ENCODE measurements at places on chromosomes 5 and 9.

DNA sequence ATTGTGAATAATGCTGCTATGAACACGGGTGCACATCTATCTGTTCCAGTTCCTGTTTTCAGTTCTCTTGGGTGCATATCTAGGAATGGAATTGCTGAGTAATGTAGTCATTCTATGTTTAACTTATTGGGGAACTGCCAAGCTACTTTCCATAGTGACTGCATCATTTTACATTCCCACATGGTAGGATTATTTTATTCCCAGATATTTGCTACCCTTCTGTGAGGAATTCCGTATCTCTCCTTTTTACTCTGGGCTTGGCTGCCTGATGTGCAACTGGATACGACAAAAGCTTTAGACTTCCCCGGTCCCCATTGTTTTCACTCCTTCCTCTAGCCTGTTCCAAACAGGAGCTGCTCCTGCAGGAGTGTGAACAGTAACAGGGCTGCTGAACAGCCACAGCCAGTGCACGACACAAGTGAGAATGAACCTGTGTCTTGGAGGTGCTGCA, 7.2 kb downstream of the TAS2R1 start:
- peak; percentile 27 for DNase-seq

GRCh38 chr9:90333226-90333625, 309.4 kb downstream of the DIRAS2 start:
- no peak for DNase-seq

- DNase-seq: no peak
Measured at GRCh38 chr9:6150483-6150882, 65.1 kb upstream of the IL33 start.

DNA sequence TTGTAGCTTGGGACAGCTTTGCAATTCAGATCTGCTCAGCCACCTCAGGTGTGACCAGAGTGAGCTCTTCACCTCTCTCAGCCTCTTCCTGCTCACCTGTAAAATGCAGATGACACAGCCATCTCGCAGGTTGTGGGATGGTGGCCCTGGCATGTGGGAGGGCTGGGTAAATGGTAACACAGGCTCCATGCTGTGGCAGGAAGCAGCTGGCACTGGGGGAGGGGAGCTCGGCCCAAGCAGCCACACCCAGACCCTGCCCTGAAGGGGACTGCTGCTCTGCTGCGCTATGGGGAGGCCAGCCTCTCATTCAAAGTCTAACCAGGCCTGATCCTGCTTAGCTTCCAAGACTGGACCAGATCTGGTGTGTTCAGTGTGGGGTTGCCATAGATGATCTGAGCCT, 24.1 kb downstream of the PHF2 start:
- DNase-seq: no peak

DNA sequence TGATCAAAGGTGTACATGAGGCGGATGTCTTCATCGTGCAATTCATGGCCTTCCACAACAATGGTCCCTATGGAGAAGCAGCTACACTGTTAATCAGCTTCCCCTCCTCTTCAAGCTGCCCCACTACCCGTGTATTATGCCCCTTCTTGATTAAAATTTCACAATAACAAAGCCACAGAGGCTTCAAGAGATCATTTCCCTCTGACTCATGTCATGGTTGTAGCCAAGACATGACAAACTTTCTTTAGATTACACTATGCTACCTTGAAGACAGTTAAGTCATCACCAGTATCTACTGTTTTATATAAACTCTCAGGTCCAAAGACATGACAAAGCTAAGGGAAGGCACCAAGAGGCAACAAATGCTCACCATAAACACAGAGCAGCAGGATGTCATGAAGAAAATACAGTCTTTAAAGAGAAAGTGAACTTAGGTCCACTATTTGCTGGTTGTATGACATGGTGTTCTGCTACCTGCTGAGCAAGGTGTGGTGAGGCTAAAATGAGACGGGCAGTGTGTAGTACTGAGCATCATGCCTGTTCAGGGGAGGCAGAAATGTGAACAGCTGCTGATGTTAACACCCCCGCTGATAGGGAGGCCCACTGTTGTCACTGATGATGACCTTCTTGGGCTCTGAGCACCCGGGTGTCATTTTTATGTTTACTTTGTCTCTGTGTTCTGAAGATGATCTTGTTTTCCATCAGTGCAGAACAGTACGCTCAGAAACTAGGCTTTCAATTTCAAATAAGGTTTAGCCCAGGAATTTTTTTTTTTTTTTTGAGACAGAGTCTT, 48.3 kb downstream of the IARS1 start:
- DNase-seq: no peak

GRCh38 chr9:127980060-127980705, 606 bp downstream of the EEIG1 start:
- peak; percentile 55 for DNase-seq

GRCh38 chr5:111353035-111353434, 128.9 kb downstream of the CAMK4 start:
- no peak for DNase-seq

DNA sequence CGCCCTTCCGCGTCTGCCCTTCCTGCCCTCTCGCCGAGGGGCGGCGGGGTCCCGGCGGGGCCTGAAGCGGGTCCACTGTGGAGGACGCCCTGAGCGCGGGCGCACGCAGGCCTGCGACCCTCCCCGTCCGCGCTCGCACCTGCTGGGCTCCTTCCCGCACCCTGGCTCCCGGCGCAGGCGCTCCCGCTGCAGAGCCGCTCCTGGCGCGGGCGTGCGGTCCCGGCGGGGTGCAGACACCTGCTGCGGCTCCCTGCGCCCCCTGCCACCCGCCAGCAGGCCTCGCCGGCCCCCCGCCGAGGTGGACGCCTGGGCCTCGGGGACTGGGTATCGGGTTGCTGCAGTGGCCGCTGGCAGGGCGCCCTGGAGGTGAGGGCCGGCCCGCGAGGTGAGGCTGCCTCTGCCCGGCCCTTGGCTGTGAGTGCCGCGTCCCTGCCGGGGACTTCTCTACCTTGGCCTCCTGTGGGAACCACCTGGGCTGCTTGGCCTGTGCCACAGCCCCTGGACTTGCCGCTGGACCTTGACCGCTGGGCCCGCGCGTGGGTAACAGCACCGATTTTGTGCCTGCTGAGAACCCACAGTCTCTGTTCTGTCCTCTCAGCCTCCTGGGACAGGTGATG, 627 bp downstream of the ARRDC1 start:
- DNase-seq: no peak

DNA sequence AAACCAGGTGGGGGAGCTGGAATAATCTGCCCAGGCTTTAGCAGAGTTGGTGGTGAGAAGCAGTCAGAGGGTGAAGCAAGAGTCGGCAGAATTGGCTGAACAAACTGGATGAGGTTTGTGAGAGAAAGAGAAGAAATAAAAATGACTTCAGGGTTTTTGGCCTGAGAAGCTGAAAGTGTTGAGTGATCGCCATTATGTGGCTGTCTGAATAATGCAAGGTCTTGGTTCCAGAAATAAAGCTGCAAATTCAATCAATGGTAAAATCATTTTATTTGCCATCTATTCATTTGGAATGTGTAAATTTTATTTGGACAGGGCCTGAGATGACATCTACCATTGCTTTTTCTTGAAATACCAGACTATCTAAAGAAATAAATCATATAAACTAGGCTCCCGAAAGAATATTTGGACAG, 50.4 kb upstream of the DAB2 start:
- no peak for DNase-seq

DNA sequence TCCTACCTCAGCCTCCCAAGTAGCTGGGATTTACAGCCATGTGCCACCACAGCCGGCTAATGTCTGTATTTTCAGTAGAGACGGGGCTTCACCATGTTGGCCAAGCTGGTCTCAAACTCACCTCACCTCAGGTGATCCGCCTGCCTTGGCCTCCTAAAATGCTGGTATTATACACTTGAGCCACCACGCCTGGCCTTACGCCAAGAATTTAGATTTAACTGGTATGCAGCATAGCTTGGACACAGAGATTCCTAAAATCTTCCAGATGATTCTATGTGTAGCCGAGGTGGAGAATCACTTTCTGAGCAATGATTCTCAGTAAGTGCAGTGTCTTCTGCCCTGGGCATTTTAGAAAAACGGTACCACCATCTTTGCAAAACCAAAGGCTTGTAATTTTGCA, 74.1 kb downstream of the HABP4 start:
- no peak for DNase-seq

DNA sequence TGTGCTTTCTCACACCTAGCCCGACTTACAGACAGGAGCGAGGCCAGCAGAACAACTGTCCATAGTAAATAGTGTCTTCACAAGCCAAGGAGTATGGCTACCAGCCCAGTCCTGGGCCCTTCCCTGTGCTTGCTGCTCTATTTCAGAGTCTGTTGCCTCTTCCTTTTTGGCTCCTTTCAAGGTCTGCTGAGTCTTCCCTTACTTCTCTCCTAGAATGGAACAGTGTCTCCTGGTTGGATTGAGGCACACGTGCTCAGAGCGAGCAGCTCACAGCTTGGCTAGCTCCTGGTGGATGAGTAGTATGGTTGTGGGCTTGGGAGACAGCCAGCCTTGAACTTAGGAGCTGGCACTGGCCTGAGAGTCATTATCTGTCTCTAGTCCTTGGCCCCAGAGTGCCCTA, 72.8 kb downstream of the TLE4 start:
- no peak for DNase-seq

DNA sequence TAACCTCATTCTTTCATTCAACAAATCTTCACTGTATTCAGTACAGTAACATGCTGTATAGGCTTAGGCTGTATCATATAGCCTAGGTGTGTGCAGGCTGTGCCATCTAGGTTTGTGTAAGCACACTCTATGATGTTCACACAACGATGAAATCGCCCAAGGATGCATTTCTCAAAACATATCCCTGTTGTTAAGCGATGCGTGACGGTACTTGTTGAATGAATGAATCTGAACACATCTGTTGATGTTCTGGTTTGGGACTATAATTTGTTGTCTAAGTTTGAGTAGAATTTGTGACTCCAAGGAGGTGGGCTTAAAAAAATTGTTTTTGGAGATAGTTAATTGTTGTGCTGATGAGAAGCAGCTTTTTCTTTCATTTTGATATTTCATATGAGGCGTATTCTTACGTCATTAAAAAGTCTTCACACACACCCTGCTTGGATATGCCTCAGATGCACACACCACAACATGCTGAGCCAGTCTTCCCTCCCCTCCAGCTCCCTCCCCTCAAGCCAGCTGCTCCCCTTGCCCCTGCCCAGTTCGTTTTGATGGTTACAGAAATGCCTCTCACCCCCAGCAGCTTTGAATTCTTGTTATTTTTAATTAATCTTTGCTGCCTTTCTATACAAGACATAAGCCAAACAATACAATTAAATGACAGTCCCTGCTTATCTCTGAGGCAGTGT, 5.5 kb upstream of the PSAT1 start:
- DNase-seq: no peak

- no peak for DNase-seq
Measured at GRCh38 chr9:127181595-127182190, 59.3 kb upstream of the ANGPTL2 start.

Measured in urothelium cell line (cell line).